Panc1 (cell line): ENCODE measurements at places on chromosomes 5 and 9. TPM values are rescaled to one million over a fixed set of nuclear protein-coding genes. Genes with fewer than 3 reads are reported as not detected.

GRCh38 chr9:91174772-91175171, 186.9 kb downstream of the AUH start:
- H3K36me3 ChIP-seq: no peaks in the 10 kb centered on the region
- no peak overlapping the region for H3K4me3 ChIP-seq
- no peaks in the 10 kb centered on the region for H3K4me1 ChIP-seq

GRCh38 chr9:109303900-109304299, 17.0 kb downstream of the EPB41L4B start:
- DNase-seq: no peak
- no peaks in the 10 kb centered on the region for H3K36me3 ChIP-seq
- peaks cover 17% of the 10 kb centered on the region for H3K4me1 ChIP-seq
- H3K4me3 ChIP-seq: no peak overlapping the region
- H3K27me3 ChIP-seq: no peaks in the 10 kb centered on the region
- peak overlapping the region; percentile 23; the same call in 1 of the 2 replicates for H3K27ac ChIP-seq

DNA sequence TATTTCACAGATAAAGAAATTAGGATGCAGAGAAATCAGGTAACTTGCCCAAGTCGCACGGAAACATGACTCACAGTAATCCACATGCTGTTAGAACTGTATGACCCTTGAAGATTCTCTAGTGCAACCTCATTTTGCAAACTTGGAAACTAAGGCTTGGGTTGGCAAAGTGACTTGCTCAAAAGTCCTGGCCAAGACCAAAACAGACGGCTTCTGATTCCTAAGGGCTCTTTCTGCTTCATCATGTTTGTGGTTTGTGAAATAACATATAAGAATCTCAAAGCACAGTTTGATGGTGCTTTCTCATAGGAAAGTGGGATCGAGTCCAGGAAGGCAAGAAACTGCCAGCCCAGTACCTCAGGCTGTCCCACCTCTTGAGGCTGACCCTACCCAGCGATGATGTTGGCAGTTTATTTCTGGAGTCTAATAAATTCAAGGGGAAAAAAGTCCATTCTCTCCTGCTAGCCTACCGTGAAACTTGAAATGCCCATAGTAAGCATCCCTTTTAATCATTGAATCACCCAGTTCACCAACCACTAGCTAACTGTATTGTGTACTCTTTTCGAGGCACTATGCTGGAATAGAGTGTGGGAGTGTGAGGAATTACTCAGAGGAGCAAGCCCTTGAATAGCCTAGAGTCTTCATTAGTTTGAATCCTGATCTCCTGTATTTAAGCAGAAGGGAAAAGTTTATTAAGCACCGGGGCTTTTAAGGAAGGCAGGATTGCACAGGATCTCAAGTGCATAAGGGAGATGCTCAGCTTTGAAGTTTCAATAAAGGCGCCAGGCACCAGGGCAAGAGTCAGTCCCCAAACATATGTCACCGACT, 14.1 kb downstream of the CAPSL start:
- H3K4me1 ChIP-seq: no peaks in the 10 kb centered on the region
- no peaks in the 10 kb centered on the region for H3K36me3 ChIP-seq
- H3K27ac ChIP-seq: no peak overlapping the region
- peaks cover 9% of the 10 kb centered on the region; the same call in 1 of the 2 replicates for H3K27me3 ChIP-seq

The PTPN3 gene
- total RNA-seq: 10.4 TPM

DNA sequence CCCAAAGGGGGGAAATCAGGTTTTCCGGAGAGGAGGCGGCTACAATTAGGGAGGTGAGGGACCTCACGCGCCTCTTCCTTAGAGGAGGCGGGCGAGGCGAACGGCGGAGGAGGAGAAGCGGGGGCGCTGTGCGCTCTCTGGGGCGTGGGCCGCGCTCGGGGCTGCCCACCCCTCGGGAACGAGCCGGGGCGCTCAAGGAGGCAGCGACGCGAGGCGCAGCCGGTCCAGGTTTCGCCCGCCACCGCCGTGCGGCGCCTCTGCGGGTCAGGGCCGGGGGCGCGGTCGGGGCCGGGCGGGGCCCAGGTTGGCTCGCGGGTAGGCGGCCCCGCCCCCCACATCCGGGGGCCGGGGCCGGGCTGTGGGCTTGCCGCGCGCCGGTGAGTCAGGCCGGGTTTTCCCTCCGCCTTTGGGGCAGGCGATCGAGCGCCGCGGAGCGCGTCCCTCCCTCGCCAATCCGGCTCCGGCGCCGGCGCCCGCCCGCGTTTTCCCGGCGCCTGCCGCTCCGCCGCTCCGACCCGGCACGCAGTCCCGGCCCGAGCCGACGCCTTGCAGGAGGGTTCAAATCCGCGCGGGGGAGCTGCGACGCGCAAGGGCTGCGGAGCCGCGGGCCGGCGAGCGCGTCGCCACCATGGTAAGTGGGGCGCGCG, at the start of gene N4BP3:
Gene N4BP3, plus strand, starts transcription at position 392 of the 647 bp plus-strand sequence. CDS start 6,052 bp downstream, outside the sequence.
- peaks cover 14% of the 10 kb centered on the region for H3K4me1 ChIP-seq
- DNase-seq: no peak
- no peaks in the 10 kb centered on the region for H3K36me3 ChIP-seq
- H3K27me3 ChIP-seq: no peaks in the 10 kb centered on the region; the same call in 1 of the 2 replicates
- H3K27ac ChIP-seq: peak within 1 kb of the TSS; percentile 63

- no peak overlapping the region for H3K27ac ChIP-seq
- H3K4me1 ChIP-seq: no peaks in the 10 kb centered on the region
- no peaks in the 10 kb centered on the region for H3K36me3 ChIP-seq
- DNase-seq: no peak
- H3K27me3 ChIP-seq: no peaks in the 10 kb centered on the region
- H3K4me3 ChIP-seq: no peak overlapping the region
Observed at GRCh38 chr5:160333721-160334120, 21.4 kb upstream of the CCNJL start.

DNA sequence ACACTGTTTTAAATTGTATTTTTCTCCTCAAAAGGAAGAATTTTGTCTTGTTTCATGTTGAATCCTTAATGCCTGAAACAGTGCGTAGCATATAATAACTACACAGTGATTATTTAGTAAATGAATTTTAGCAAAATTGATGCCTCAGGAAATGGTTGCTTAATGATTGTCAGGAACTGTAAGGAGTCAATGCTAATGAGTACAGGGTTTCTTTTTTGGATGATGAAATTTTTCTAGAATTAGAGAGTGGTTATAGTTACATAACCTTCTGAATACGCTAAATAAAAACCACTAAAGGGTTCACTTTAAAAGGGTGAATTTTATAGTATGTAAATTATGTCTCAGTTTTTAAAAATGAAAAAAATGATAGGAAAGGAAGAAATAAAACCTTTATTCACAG, 14.9 kb downstream of the FAM151B start:
- H3K27me3 ChIP-seq: no peaks in the 10 kb centered on the region
- no peak for DNase-seq
- no peaks in the 10 kb centered on the region for H3K4me1 ChIP-seq
- H3K36me3 ChIP-seq: no peaks in the 10 kb centered on the region

The NDUFS6 gene
- total RNA-seq: 70.6 TPM

The UGT3A2 gene
- 0.10 TPM for total RNA-seq

The GPRIN1 gene
- total RNA-seq: 18.9 TPM

DNA sequence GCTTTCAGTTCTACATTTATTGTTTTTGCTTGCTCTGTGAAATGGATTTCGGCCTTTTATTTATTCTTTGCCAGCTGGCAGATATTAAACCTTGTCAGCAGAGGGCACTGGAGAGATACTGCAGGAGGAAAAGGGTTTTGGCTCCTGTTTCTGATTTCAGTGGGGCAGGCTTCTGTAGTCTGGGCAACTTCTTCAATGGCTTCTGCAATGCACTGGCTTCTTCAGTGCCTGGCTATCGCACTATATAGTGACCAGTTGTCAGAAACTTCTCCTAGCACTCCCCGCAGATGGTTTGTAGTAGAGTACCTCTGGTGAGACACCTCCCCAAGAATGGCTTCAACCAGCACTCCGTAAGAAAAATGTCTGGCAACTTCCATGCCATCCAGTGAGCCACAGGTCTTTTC, 3.2 kb upstream of the NFX1 start:
- H3K36me3 ChIP-seq: no peaks in the 10 kb centered on the region; the same call in 1 of the 2 replicates
- peaks cover 21% of the 10 kb centered on the region for H3K4me1 ChIP-seq
- H3K27ac ChIP-seq: 0 out of 2 replicates have a peak overlapping the region, but pooled peaks have one; percentile 24
- no peak for DNase-seq
- H3K4me3 ChIP-seq: no peak overlapping the region
- no peaks in the 10 kb centered on the region for H3K27me3 ChIP-seq

DNA sequence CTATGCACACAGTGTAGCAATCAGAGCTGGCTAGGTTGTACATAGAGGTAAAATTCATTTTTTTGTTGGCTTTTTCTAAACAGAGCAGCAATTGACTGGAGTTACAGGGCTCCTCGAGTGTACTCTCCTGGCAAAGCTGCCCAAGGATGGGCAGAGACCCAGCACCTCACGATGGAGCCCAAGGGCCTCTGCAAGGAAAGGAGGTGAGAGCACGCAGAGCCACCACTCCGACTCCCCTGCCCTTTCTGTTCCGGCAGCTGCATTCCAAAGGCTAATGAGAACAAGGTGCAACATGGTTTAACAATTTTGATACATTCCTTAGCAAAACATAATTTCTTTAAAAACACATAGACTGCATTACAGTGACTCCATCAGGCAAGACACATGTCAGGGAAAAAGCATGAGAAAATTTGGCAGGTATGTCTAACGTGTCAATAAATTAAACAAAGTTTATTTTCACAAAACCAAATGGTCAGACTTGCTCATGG, 47.5 kb downstream of the SAXO1 start:
- no peaks in the 10 kb centered on the region for H3K4me1 ChIP-seq
- no peak overlapping the region for H3K27ac ChIP-seq
- no peak overlapping the region for H3K4me3 ChIP-seq
- no peaks in the 10 kb centered on the region for H3K36me3 ChIP-seq
- no peaks in the 10 kb centered on the region for H3K27me3 ChIP-seq

DNA sequence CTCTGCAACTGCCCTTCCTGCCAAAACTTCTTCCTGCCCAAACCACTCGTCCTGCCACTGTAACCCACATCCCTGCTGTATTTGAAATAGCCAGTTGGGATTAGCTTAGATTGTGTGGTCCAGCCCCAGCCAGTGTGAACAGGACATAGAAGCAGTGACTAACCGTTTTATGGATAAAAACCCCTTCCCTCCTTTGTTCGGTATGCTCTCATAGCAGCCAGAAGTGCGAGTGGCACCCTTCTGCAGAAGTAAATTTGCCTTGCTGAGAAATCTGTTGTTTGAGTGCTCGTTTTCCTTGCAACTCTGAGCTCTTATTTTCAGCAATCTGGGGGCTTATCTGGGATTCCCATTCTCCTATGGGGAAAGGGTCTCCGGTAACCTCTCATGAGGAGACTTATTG, 470.0 kb downstream of the PRDM9 start:
- H3K36me3 ChIP-seq: no peaks in the 10 kb centered on the region
- no peaks in the 10 kb centered on the region for H3K4me1 ChIP-seq
- DNase-seq: no peak
- no peak overlapping the region for H3K27ac ChIP-seq

- H3K4me1 ChIP-seq: no peaks in the 10 kb centered on the region
- no peaks in the 10 kb centered on the region for H3K36me3 ChIP-seq
- H3K27ac ChIP-seq: no peak overlapping the region
- no peaks in the 10 kb centered on the region for H3K27me3 ChIP-seq
- H3K4me3 ChIP-seq: no peak overlapping the region
Observed at GRCh38 chr5:24368115-24368514, 276.7 kb downstream of the CDH10 start.

The CHSY3 gene
- not detected for total RNA-seq

DNA sequence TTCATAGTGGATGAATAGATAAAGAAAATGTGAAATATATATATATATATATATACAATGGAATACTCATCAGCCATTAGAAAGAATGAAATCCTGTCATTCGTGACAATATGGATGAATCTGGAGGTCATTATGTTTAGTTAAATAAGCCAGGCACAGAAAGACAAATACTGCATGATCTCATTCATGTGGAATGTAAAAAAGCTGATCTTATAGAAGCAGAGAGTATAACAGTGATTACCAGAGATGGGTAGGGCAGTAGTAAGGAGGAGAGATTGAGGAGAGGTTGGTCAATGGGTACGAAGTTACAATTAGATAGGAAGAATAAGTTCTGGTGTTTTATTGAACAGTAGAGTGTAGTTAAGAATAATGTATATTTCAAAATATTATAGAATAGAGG, 19.7 kb upstream of the PCDHAC2 start:
- H3K27ac ChIP-seq: no peak overlapping the region
- no peaks in the 10 kb centered on the region for H3K36me3 ChIP-seq
- no peaks in the 10 kb centered on the region for H3K4me1 ChIP-seq
- no peaks in the 10 kb centered on the region for H3K27me3 ChIP-seq

GRCh38 chr5:120449501-120449900, 14.6 kb upstream of the PRR16 start:
- H3K27me3 ChIP-seq: no peaks in the 10 kb centered on the region
- H3K4me3 ChIP-seq: no peak overlapping the region
- H3K4me1 ChIP-seq: no peaks in the 10 kb centered on the region
- H3K27ac ChIP-seq: no peak overlapping the region
- no peak for DNase-seq

The TAS2R1 gene
- not detected for total RNA-seq

DNA sequence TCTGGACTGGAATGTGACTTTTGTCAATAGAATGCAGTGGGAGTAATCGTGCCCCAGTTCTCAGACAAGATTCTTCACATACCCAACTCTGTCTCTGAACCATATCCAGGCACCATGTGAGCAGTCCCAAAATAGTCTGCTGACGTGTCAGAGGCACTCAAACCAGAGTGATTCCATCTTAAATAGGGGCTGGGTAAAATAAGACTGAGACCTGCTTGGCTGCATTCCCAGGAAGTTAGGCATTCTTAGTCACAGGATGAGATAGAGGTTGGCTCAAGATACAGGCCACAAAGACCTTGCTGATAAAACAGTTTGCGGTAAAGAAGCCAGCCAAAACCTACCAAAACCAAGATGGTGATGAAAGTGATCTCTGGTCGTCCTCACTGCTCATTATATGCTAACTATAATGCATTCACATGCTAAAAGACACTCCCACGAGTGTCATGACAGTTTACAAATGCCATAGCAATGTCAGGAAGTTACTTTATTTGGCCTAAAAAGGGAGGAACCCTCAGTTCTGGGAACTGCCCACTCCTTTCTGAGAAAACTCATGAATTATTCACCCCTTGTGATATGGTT, 16.9 kb upstream of the PLCXD3 start:
- no peaks in the 10 kb centered on the region for H3K4me1 ChIP-seq
- no peaks in the 10 kb centered on the region for H3K36me3 ChIP-seq
- no peaks in the 10 kb centered on the region for H3K27me3 ChIP-seq
- no peak overlapping the region for H3K4me3 ChIP-seq

DNA sequence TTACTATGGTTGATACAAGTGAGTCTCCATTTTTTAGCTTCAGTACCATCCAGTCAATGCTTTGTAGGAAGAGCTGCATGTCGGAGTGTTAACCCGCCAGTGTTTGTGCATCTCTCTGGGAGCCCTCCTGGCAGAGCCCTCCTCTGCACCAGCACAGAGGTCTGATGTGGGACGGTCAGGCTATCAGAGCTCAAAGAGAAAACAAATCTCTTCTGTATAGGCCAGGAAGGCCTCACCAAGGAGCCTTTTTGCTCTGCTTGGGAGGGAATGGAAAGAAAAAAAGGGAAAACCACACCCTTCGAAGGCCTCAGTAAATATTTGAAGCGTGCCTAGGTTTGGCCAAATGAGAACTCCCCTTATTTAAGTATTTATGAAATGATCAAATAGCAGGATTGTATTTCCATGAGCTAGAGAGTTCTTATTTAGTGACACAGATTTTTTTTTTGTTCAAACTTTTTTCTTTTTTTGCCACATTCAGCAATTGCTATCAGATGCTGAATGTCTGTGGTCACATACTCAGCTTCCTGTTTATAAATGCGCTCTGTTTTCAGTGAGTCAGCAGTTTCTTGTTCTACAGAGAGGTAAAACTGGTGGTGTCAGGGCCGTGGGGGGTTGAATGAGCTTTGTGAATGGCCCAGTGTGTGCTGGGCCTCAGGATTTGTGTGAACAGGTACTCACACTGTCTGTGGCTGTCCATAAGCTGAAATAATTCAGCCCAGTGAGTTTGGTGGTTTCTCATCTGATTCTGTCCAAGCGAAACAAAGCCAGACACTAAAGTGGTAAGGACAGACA, 226.6 kb downstream of the SNX18 start:
- no peaks in the 10 kb centered on the region for H3K36me3 ChIP-seq
- H3K4me1 ChIP-seq: no peaks in the 10 kb centered on the region
- no peak overlapping the region for H3K4me3 ChIP-seq
- H3K27ac ChIP-seq: no peak overlapping the region

The CARTPT gene
- not detected for total RNA-seq

The CARD6 gene
- 0.49 TPM for total RNA-seq
